ENCODE measurements at places on chromosomes 3 and 15.

- no peak overlapping the region for H3K27ac ChIP-seq
- peaks cover 11% of the 10 kb centered on the region for H3K4me1 ChIP-seq
- H3K36me3 ChIP-seq, result no peaks in the 10 kb centered on the region
These were observed 41.3 kb downstream of the NEK11 start for GRCh38 chr3:131067983-131068382.

GRCh38 chr3:122294359-122294758, 30.7 kb upstream of the CSTA start:
- no peaks in the 10 kb centered on the region for H3K27me3 ChIP-seq
- peaks cover 19% of the 10 kb centered on the region for H3K4me1 ChIP-seq
- H3K4me3 ChIP-seq, result no peak overlapping the region
- no peaks in the 10 kb centered on the region for H3K36me3 ChIP-seq
- no peak overlapping the region for H3K27ac ChIP-seq

- H3K27me3 ChIP-seq, result no peaks in the 10 kb centered on the region
- H3K4me3 ChIP-seq, result no peak overlapping the region
- no peak for DNase-seq
These were observed 8.1 kb downstream of the FAM131A start for GRCh38 chr3:184345317-184346144.

- H3K36me3 ChIP-seq, result no peaks in the 10 kb centered on the region
- no peak overlapping the region for H3K27ac ChIP-seq
- no peaks in the 10 kb centered on the region for H3K27me3 ChIP-seq
- no peak for DNase-seq
- H3K4me3 ChIP-seq, result no peak overlapping the region
These were observed 62.8 kb downstream of the EPHB1 start for GRCh38 chr3:134857776-134858362.

DNA sequence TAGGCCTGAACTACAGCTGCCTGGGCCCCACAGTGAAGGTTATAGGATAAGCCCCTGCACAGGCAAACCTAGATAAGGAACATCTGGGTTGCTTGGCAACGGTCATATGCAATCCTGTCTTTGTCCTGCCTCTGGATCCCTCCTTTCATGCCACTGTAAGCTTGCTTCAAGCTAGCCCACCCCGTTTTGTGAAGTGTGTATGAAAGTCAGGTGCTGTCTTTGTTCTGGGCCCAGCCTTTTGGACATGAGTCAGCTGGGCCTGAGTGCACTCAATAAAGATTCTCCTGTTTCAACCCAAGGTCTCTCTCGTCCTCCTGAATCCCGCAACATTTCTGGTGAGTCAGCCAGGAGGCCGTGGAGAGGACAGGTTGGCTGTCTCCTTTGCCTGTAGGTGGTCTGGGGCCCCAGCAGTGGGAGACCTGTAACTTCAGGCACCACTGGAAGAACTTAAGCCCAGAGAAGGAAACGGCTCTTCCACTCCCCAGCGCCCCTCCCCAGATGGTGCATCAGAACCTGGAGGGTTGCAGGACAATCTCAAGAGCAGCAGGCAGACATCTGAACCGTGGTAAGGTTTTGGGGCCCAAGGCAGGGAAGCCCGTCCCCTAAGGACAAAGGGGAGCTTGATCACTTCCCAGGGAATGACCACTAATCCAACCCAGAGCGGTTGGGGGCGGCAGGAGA, 8.3 kb upstream of the SLC9C1 start:
- H3K4me3 ChIP-seq, result no peak overlapping the region
- no peaks in the 10 kb centered on the region for H3K36me3 ChIP-seq
- H3K27ac ChIP-seq, result no peak overlapping the region
- no peak for DNase-seq
- H3K4me1 ChIP-seq, result peaks cover 14% of the 10 kb centered on the region
- no peaks in the 10 kb centered on the region for H3K27me3 ChIP-seq

Data from activated T-cell treated with anti-CD3 and anti-CD28 coated beads, Interleukin-2, amount 50 U/mL, for 24 hours (primary cell).